Fibroblast of pulmonary artery (primary cell): ENCODE measurements at places on chromosomes 3 and 15.
A peak's percentile ranks its signal among the peaks of the same experiment; 100 is the strongest.

DNA sequence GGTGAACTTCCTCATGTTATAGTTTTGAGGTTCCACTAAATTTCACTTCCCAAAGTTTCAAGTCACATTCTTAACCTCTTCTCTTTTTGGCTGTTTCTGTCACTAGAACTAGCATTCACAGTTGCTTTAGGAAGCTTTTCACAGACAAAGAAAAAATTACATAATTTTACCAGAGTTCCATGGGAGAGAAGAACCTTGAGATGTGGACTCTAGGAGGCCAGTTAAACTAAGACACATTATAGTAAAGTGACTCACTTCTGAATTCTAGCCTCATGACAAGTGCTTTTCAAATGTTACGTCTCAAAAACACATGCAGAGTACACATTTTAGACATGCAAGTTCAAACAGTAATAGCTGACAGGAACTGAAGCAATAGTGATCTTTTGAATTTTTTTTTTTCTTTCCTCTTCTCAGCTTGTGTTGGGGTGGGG is 39.9 kb upstream of the LRTM1 start:
- peak; percentile 46 for DNase-seq

GRCh38 chr15:68192804-68193486 is 12.2 kb downstream of the CALML4 start:
- DNase-seq, result no peak

- DNase-seq, result no peak
Observed at GRCh38 chr3:115864911-115865310, 241.6 kb downstream of the GAP43 start.

GRCh38 chr15:67080900-67081431 is 15.6 kb downstream of the SMAD3 start:
- peak; percentile 67 for DNase-seq

DNA sequence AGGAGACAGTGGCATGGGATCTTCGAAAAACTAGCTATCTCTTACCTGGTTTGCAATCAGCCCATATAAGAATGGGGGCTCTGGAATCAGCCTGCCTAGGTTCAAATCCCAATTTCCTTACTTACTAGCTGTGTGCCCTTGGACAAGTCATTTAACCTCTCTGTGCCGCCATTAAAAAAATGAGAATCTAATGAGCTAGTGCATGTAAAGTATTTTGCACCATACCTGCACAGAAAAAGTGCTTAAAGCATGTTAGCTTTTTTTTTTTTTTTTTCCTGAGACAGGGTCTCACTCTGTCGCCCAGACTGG is 181.8 kb downstream of the SHQ1 start:
- DNase-seq, result no peak

DNA sequence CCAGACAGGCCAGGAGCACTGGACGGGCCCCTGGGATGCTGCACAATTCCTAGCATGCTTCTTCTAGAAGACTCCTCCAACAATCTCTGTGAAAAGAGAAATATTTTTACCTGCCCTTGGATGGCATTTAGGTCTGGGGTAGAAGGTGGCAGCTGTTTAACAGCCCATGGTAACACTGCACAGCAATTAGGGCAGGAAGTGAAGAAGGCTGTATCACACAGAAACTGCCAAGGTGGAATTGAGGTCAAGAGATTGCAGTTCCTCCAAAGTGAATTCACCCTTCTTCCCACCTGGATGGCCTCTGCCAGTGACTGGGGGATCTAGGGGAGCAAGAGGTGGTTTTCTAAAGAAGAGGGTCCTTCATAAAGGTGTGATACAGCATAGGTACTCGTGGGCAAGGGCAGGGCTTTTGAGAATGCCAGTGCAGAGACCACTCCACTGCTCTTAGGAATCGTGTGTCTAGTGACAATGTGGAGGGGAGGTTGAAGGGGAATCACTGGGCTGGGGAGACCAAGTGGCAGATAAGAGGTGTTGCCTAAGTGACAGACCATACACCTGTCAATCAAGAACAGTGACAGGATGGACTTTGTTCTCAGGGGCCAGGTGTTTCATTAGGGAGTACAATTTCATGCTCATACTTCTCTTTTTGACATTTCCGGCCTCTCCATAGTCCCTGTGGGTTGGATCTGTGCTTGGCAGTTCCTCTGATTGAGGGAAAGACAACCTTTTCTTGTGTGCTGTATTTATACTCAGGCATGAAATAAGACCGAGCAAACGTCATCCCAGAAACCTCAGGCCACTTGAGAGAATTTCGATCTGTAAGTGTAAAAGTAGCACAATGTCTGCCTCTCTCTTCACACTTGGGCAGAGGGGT is 83.5 kb upstream of the BCL6 start:
- no peak for DNase-seq

DNA sequence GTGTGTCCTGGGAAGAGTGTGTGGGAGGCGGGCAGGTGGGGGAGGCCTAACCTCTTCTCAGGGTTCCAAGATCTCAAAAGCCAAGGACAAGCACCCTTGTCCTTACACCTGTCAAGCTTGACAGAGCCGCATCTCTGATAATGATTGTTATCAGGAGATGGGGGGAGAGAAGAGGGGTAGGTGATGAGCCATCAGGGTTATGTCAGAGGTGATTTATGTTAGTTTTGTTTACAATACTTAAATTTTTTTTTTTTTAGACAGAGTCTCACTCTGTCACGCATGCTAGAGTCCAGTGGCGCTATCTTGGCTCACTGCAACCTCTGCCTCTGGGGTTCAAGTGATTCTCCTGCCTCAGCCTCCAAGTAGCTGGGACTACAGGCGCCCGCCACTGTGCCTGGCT is 7.4 kb upstream of the NCBP2 start:
- no peak for DNase-seq

- DNase-seq, result no peak
Observed at GRCh38 chr3:13492048-13492447, 11.9 kb downstream of the HDAC11 start.

GRCh38 chr15:40050788-40051470 is 11.9 kb upstream of the SRP14 start:
- DNase-seq, result no peak

DNA sequence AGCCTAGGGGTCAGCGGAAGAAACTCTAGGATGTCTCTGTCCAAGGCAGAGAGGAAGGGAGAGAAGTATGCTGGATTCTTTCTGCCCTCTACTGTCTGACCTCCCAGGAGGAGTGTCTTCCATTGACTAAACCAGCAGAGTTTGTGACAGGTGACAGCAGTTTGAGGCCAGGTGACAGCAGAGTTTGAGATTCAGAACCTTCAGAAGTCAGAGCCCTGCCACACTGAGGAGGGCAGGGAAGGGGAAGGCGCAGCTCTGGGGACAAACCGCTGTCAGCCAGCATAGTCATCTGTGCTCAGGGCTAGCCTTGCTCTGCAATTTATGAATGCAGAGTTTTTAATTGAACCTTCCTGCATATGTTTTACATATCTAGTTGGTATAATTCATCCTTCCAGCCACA is 12.3 kb downstream of the NRROS start:
- DNase-seq, result no peak

GRCh38 chr3:157043771-157044170 is 116.2 kb downstream of the CCNL1 start:
- DNase-seq, result peak; percentile 20

- DNase-seq, result no peak
Observed at GRCh38 chr3:54619053-54619452, 308.8 kb downstream of the LRTM1 start.

DNA sequence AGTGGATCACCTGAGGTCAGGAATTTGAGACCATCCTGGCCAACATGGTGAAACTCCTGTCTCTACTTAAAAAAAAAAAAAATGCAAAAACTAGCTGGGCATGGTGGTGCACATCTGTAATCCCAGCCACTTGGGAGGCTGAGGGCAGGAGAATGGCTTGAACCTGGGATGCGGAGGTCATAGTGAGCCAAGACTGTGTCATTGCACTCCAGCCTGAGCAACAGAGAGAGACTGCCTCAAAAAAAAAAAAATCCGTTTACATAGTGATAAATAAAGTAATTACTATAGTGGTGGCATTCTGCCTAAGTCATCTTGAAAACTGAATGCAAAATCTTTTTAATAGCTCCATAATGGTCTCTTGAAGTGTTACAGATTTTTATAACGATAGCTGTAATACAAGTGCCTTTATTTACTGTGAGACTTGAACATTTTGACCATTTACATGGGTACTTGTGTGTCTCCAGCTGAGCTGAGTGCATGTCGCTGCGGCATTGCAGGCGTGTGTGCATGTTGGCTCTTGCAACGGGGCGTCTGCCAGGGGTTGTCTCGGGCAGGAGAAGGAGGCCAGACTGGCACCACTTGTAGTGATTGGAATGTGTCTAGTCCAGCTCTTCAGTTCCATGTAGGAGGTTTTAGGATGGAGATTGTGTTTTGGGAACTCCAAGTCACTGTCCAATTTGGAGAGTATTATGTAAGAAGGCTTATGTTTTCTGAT is 111.9 kb downstream of the IGF1R start:
- no peak for DNase-seq

DNA sequence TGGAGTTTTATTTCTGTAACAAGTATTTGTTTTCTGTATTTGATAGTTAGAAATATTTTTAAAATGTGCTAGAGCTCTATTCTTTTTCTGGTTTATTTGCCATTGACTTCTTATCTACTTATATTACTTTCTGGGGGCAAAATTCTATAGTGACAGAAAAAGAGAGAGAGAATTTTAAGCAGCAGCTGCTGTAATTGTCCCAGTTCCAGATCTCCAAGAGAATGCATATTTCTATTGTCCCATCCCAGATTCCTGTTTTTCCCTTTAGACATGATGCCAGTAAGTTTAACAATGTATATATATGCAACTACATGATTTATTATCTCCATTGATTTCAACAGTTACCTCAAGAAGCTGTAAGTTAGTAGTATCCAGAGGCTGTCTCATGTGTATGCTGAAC is 541.7 kb upstream of the ZNF385D start:
- DNase-seq, result no peak

- DNase-seq, result no peak
Observed at GRCh38 chr3:146493761-146494160, 24.4 kb upstream of the PLSCR2 start.
